ENCODE measurements at places on chromosomes 5 and 9. TPM values are rescaled to one million over a fixed set of nuclear protein-coding genes. Genes with fewer than 3 reads are reported as not detected.

- no peak for DNase-seq
These were observed 238.2 kb downstream of the CD180 start for GRCh38 chr5:66958201-66958979.

Gene SLC46A2
- total RNA-seq, result not detected

DNA sequence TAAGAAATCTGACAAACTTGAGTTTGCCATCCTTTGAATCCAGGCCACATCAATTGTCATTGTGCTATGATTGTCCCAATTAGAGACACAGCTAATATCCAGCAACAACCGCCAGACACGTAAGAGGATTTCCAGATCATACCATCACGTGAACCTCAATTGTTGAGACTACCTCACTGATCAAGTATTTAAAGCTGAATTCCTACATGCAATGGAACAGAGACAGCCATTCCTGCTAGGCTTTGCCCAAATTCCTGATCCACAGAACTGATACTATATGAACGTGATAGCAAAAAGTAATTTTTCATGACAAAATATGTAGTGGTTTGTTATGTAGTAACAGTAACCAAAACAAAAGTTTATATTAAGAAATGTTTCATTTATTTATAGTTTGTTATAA is 657.7 kb downstream of the PRR16 start:
- DNase-seq, result no peak

Gene LCN15
- total RNA-seq, result not detected

DNA sequence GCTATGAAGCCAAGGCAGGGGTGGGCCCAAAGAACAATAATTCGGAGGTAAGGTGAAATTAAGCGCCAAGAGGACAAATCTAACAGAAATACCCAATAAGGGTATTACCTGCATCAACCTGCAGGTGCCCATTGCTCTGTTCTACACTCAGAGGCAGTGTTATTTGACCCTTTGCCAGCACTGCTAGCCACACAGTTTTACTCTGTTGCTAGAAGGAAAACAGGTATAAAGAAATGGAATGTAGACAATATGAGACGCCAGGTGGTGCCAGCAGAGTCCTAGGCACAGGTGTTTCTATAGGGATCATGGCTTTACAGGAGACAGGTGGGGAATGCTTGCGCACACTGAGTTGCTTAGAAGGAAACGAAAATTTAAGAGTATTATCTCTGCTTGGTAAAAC is 201.3 kb downstream of the HTR1A start:
- DNase-seq, result no peak

GRCh38 chr5:22908129-22908528 is 55.0 kb upstream of the CDH12 start:
- no peak for DNase-seq

Gene BTNL8
- total RNA-seq, result 0.71 TPM

Gene SLC27A6
- not detected for total RNA-seq

Data from A172 (cell line).